ENCODE measurements at places on chromosomes 7 and 10.

DNA sequence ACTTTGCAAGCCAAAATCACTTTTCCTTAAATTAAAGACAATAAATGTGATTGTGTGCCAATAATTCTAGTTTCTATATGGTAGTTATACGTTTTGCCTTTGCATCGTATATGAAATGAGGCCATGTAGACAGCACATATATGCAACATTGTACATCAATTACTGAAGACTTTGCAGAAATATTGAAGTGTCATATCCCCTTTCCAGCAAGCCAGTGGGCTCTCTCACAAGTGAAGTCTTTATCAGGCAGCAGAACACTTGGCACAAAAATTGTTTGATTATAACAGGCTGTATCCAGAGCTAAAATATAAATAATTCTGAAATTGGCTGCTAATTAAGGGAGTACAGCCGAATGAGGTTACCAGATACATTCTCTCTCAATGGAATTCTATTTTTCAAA lies 588.6 kb upstream of the SEMA3D start:
- no peak for DNase-seq

DNA sequence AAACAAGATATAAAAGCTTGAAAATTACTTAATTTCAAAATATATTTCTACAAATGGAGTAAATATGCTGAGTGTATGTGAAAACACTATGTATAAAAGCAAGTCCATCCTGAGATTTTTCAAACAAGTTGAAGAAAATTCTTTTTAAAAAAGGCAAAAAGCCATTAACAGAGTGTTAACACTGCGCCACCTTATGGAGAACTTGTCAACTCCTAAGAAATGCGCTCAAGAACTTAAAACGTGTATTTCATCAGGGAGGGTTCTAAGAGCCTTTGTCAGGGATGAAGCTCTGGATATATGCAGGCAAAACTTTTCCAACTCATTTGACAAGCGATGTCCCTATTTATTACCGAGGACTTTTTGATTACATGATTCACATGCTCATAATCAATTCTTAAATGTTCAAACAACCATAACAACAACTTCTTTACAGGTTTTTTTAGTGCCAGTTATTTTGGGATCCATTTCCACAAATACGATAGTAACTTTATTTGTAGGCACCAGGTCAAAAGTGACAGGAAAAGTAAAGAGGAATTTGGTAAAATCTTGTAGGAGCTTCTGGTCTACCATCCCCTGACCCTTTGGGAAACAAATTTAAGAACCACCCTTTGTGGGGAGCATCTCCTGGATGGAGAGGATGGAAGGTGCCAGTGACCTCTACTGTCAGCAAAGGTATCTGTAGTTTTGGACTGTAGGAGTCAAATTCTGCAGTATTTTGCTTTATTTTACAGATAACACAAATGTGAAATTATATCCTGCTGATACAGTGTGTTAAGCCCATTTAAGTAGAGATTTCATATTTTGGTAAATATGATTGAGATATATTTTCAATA lies 23.2 kb downstream of the CALCR start:
- no peak for DNase-seq

GRCh38 chr7:133702078-133702477 lies 425.1 kb upstream of the LRGUK start:
- no peak for DNase-seq

DNA sequence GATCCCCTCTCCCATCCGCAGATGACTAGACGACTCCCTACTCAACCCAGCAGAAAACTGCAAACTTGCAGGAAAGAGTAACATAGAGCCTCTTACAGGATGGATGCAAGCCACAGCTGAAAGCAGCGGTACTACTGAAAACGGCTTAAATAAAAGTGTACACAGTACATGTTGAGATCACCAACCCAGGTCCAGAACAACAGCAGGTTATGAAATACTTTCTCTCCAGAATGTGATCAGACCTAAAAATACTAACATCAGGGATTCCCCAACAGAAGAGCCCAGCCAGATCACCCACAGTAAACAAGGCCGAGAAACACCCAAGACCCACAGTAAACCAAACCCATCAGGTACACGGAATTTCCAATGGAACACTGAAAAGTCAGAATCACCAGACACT lies 13.2 kb downstream of the ATE1 start:
- no peak for DNase-seq

DNA sequence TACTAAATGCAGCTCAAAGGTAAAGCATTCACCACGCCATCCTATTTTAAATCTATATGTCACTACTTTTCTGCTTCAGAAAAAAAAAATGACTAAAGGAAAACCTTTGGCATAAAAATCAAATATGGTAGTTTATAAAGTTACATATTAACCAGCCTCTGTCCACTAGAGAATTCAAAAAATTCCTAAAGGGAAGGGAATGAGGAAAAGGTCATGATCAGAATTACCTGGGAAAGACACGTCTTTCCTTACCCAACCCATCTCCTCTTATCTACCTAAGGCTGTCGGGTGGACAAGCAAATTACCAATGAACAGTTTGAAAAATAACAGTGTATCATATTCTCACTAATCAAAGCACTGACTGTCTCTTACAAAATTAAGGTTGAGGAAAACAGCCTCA lies 100.7 kb upstream of the TMEM106B start:
- DNase-seq, result no peak

- no peak for DNase-seq
Observed at GRCh38 chr10:33665501-33665900, 331.0 kb upstream of the NRP1 start.

DNA sequence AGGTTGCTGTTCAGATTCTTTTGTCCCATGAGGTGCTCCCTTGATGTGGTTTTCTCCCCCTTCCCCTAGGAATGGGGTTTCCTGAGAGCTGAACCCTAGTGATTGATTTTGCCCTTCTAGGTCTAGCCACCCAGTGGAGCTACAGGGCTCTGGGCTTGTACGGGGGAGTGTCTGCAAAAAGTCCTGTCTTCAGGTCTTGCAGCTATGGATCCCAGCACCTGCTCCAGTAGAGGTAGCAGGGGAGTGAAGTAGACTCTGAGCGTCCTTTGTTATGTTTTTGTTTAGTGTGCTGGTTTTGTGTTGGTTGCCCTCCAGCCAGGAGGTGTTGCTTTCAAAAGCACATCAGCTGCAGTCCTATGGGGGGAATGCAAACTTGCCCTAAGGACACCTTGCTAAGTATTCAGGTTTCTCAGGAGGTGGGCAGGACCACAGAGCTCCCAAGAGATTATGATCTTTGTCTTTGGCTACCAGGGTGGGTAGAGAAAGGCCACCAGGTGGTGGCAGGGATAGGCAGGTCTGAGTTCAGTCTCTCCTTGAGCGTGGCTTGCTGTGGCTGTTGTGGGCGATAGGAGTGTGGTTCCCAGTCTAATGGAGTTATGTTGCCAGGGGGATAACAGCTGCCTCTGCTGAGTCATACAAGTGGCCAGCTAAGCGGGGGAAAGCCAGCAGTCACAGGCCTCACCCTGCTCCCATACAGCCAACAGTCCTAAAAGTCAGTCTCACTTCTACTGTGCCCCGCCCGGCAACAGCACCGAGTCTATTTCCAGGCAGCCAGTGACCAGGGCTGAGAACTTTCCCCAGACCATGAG lies 92.4 kb upstream of the JCAD start:
- peak; percentile 13 for DNase-seq

GRCh38 chr7:127678947-127679346 lies 27.0 kb downstream of the SND1 start:
- no peak for DNase-seq
